ENCODE measurements at places on chromosomes 5 and 9. TPM values are rescaled to one million over a fixed set of nuclear protein-coding genes. Genes with fewer than 3 reads are reported as not detected.

DNA sequence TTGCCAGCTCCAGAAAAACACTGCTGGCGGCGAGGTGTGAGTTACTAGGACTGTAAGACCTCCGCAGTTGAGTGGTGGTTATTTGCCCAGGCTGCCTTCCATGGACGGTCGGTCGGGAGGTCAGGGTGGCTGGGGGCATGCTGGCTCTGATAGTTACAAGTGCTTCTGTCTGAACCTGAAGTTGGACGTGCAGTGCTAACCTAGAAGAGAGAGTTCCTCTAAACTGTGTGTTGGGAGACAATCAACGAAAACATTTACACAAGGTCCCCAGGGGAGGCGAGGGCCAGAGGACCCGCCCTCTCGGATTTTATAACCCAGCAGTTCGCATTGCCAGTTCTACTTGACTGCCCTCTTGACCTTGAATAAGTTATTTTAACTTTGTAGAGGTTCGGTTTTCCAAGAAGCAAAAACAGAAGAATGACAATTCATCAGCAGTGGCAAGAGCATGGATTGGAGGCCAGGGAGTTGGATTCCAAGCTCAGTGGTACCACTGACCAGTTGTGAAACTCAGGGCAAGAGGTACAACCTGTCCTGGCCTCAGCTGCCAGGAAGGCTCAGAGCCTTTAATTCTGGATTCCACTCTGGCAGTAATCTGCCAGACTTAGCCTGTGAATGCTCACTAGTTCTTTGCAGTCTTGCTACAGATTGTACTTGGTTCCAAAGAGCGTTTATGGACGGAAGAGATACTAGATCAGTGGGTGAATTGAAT is 28.7 kb upstream of the PDE8B start:
- DNase-seq = no peak
- no peaks in the 10 kb centered on the region for H3K36me3 ChIP-seq
- no peaks in the 10 kb centered on the region for H3K4me1 ChIP-seq
- H3K4me3 ChIP-seq = no peak overlapping the region
- H3K27me3 ChIP-seq = no peaks in the 10 kb centered on the region
- H3K27ac ChIP-seq = no peak overlapping the region

GRCh38 chr5:180519098-180519497 is 24.9 kb downstream of the CNOT6 start:
- no peaks in the 10 kb centered on the region for H3K36me3 ChIP-seq
- no peak for DNase-seq
- no peak overlapping the region for H3K27ac ChIP-seq
- no peaks in the 10 kb centered on the region for H3K4me1 ChIP-seq
- H3K27me3 ChIP-seq = no peaks in the 10 kb centered on the region

DNA sequence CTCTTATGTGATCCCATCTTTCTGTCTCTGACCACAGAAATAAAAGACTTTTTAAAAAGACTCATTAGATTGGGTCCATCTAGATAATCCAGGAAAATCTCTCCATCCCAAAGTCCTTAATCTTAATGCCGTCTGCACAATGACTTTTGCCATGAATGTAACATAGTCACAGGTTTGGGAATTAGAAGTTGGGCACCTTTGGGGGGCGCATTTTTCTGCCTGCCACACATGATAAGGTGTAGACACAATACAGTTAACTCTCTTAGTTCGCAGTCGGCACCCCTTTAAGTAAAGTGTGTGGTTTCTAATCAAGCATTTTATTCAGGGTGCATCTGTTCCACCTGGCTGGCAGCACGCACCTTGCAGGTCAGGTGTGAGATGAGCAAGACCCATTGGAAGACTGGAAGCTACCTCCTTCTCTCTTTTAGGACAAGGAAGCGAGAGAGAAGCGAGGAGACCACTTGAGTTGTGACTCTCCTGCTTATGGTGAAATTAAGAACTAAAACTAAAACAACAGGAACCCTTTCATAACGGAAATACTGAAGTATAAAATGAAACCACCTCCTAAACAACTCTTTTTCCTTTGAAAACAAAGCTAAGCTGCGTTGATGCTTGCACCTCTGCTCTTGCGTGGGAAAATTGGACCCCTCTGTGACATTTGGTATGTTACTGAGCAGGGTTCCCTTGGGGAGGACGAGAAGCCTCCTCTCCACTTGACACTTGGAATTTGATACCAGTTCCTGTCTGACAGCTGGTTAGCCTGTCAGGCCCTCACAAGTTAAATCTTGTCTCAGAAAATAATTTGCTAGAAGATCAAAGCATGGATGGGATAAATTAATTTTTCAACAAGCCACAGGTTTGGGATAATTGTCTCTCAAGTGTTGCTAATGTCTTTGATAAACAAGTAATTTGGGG is 304.6 kb upstream of the DMRT1 start:
- DNase-seq = no peak
- no peak overlapping the region for H3K27ac ChIP-seq
- no peaks in the 10 kb centered on the region for H3K36me3 ChIP-seq
- H3K4me3 ChIP-seq = no peak overlapping the region
- peaks cover 7% of the 10 kb centered on the region for H3K4me1 ChIP-seq
- no peaks in the 10 kb centered on the region for H3K27me3 ChIP-seq

GRCh38 chr9:116701940-116702642 is 15.0 kb downstream of the TRIM32 start:
- no peaks in the 10 kb centered on the region for H3K4me1 ChIP-seq
- H3K27me3 ChIP-seq = no peaks in the 10 kb centered on the region
- DNase-seq = no peak
- H3K36me3 ChIP-seq = no peaks in the 10 kb centered on the region
- no peak overlapping the region for H3K4me3 ChIP-seq

GRCh38 chr9:37955781-37956422 is 52.0 kb upstream of the SLC25A51 start:
- no peak for DNase-seq
- H3K4me1 ChIP-seq = no peaks in the 10 kb centered on the region
- no peaks in the 10 kb centered on the region for H3K27me3 ChIP-seq
- no peaks in the 10 kb centered on the region for H3K36me3 ChIP-seq

- no peak overlapping the region for H3K27ac ChIP-seq
- H3K4me3 ChIP-seq = no peak overlapping the region
These were observed 154.1 kb downstream of the SNX18 start for GRCh38 chr5:54671681-54672080.

DNA sequence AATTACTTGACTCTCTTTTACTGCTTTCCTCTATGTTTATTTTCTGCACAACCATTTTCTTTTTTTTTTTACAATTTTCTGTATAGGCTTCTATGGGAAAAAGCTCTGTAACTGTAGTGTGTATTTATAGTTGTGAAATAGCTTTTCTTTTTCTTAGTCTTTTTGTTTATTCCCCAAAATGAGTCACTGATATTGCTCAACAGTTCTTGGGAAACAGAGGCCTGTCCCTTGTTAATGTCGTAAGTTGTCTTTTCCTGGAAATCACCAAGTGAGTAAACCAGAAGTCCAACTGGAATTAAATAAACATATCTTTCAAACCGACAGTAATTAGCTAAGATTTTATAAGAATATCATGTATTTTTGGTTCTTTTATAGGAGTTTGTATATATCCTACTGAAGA is 325.1 kb upstream of the PRR16 start:
- peaks cover 12% of the 10 kb centered on the region for H3K4me1 ChIP-seq
- peak; percentile 59 for DNase-seq
- peak overlapping the region; percentile 74 for H3K27ac ChIP-seq

GPR150 gene
- total RNA-seq = not detected

FGD3 gene
- total RNA-seq = 4.9 TPM

NTRK2 gene
- total RNA-seq = 13.5 TPM
